ENCODE measurements at places on chromosomes 4 and X. TPM values are rescaled to one million over a fixed set of nuclear protein-coding genes. Genes with fewer than 3 reads are reported as not detected.

- no peak for DNase-seq
- H3K27me3 ChIP-seq = peaks cover 2% of the 10 kb centered on the region
- no peak overlapping the region for H3K4me3 ChIP-seq
Measured at GRCh38 chr4:101651778-101652177, 138.8 kb upstream of the BANK1 start.

GRCh38 chr4:30094887-30095286 is 625.3 kb upstream of the PCDH7 start:
- H3K4me3 ChIP-seq = no peak overlapping the region
- no peaks in the 10 kb centered on the region for H3K27me3 ChIP-seq
- no peak overlapping the region for H3K27ac ChIP-seq

DNA sequence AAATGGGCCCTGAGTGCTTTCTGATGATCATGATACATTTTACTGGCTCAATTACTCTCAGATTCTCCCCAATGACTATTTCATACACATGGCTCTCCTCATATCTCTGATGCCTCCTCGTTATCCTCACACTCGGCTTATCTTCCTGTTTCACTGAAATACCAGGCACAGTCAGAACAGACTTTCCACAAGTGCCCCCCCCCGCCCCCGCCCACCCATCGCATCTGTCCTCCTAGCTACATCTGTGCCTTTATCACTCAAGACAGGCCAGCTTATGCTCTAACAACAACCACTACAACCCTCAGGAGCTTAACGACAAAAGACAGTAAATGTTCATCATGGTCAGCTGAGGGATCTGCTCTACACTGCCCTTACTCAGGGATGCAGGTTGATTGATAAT is 610.6 kb upstream of the DIPK2B start:
- H3K27ac ChIP-seq = no peak overlapping the region
- DNase-seq = no peak
- no peak overlapping the region for H3K4me3 ChIP-seq
- H3K4me1 ChIP-seq = peaks cover 22% of the 10 kb centered on the region
- H3K36me3 ChIP-seq = no peaks in the 10 kb centered on the region

DNA sequence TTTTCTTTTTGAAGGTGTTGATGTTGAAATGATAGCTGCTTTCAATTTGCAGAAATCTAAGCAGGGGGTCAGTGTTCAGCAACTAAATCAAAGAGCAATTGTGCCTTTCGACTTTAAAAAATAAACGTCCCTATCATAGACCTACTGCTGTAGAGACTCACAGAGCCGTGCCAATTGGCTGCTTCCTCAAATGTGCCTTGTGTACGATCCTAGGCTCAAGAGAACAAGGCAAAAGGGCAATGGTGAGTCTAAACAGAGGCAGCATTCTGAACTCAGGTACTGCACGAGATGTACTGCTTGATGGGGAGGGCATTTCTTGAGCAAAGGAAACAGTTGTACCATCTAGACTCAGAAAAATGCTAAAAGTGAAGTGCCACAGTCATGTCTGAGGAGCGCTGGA is 29.8 kb downstream of the OPHN1 start:
- peaks cover 10% of the 10 kb centered on the region for H3K27me3 ChIP-seq
- no peak for DNase-seq
- no peak overlapping the region for H3K27ac ChIP-seq
- H3K4me1 ChIP-seq = no peaks in the 10 kb centered on the region
- no peak overlapping the region for H3K4me3 ChIP-seq
- peaks cover 8% of the 10 kb centered on the region for H3K36me3 ChIP-seq

DNA sequence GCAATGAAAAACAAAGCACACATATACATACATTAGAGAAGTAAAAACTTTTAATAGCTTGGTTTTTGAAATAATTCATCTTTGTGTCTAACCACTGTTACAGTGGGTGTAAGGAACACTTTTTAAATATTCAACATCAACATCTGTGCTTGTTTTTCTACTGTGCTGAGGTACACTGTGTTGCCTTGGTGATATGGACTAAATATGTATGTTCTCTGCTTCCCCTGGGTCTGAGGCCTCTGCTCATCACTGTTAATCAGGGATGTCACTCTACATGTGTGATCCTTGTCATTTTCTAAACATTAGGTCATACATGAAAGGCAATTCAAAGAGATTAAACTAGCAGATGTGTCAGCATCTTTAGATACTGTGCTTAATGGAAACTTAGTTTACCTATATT is 10.9 kb downstream of the MCTS1 start:
- no peak overlapping the region for H3K27ac ChIP-seq
- no peak overlapping the region for H3K4me3 ChIP-seq
- H3K4me1 ChIP-seq = no peaks in the 10 kb centered on the region
- H3K36me3 ChIP-seq = peaks cover 9% of the 10 kb centered on the region
- no peaks in the 10 kb centered on the region for H3K27me3 ChIP-seq

PDCL2 gene
- polyA plus RNA-seq = not detected

VEGFD gene
- not detected for polyA plus RNA-seq
